ENCODE measurements at places on chromosomes 1 and 21.

DNA sequence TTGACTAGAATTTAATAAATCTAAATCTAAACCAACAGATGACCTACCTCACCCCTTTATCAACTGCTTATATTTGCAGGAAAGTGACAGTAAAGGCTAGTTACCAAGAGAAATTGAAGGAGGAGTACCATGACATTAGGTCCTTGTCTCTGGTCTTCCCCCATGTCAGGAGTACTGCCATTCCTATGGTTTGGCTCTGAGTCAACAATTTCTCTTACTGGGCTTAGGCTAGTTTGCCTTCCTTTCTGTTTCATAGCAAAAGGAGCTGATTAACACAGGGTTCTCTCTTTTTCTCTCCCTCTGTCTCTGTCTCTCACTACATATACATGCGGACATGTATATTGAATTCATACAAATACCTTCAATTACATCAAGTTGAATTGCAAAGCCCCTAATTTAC, 579.9 kb downstream of the DPYD start:
- peak; percentile 72 for DNase-seq

- DNase-seq: no peak
These were observed 129.1 kb upstream of the SOD1 start for GRCh38 chr21:31530364-31530763.

GRCh38 chr1:89780721-89781120, 40.1 kb upstream of the LRRC8D start:
- peak; percentile 72 for DNase-seq

DNA sequence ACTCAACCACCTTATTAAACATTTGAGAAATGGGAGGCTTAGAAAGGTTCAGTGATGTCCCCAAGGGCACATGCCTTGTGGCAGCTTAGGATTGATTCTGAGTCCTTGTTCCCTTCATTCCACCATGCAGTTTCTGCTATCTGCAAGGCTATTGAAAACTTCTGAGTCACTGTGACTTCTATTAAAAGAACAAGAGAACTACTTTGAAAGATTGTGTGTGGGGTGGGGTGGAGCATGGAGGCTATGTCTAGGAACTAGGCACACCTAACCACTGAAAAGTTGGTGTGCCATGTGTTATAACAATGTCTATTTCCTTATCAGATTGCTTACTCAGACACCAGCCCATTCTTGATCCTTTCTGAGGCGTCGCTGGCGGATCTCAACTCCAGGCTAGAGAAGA, 10.8 kb downstream of the MTARC1 start:
- DNase-seq: peak; percentile 30

DNA sequence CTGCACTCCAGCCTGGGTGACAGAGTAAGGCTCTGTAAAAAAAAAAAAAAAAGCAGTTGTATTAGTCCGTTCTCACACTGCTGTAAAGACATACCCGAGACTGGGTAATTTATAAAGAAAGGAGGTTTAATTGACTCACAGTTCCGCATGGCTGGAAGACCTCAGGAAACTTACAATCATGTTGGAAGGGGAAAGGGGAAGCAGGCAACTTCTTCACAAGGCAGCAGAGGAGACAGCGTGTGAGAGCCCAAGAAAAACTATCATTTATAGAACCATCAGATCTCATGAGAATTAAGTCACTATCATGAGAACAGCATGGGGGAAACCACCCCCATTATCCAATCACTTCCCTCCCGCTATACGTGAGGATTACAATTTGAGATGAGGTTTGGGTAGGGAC, 151.7 kb upstream of the NR5A2 start:
- DNase-seq: no peak

GRCh38 chr1:11708554-11709350, 17.2 kb downstream of the DRAXIN start:
- DNase-seq: no peak

DNA sequence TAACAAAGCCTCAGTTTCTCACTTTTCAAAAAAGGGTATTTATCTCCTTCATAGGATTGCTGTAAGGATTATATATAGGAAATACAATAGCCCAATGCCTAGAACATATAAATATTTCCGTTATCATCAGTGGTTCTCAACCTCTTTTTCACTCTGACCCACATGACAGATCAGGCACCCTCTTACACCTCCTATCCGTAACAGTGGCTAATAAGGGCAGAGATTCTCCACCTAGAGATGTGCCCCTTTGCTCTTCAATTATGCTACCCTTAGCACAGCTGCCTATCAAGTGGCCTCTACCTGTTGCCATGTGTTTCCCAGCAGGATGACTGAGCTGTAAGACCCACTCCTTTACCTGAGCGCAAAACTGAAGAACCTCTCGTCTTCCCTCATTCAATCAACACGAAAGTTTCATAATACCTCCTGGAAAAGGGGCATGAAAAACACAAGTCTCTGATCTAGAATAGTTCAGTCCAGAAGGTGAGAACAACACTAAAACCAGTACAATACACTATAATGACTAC, 10.5 kb downstream of the PUM1 start:
- DNase-seq: no peak

DNA sequence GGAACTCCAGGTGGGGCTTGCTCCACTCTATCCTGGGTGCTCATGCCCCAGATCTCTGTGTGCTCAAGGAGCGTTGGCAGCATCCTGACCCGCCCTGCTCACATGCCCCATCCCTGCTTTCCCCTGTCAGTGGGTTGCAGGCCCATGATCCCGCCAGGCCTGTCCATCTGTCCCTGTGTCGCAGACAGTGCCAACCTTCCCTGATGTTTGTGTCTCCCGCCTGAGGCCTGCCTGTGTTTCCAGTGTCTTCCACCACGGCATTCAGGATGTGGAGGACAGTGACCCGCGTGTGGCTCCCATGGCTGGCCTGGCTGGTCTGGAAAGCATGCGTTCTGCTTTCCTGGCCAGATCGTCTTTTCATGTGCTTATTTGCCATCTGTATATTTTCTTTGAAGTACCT, 82.9 kb downstream of the PCBP3 start:
- no peak for DNase-seq

GRCh38 chr1:31112266-31112935, 46.9 kb upstream of the PUM1 start:
- no peak for DNase-seq

GRCh38 chr1:16155537-16156410, at the start of gene EPHA2:
Gene EPHA2, minus strand, starts transcription at chr1:16156069. Its CDS starts 137 bp downstream, at chr1:16155932.
- peak; percentile 77 for DNase-seq

DNA sequence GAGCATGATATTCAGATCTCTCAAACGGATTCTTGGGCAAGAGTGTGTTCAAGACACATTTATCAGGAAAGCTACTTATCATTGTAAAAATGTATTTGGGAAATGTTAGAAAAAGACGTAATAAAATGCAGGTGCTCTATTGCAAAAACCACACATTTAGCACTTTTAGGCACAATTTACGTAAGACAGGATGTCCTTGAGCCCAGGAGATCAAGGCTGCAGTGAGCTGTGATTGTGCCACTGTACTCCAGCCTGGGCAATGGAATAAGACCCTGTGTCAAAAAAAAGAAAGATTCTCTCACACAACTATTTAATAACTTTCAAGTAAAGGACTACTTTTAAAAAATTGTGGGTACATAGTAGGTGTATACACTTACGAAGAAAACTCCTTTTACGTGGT, 18.4 kb downstream of the SLC25A33 start:
- DNase-seq: no peak
